Fibroblast of skin of abdomen (primary cell): ENCODE measurements at places on chromosomes 1 and 21.

- DNase-seq = no peak
Observed at GRCh38 chr21:45534636-45535331, 7.5 kb downstream of the SLC19A1 start.

GRCh38 chr1:2300851-2301606 is 72.9 kb downstream of the SKI start:
- peak; percentile 37 for DNase-seq

DNA sequence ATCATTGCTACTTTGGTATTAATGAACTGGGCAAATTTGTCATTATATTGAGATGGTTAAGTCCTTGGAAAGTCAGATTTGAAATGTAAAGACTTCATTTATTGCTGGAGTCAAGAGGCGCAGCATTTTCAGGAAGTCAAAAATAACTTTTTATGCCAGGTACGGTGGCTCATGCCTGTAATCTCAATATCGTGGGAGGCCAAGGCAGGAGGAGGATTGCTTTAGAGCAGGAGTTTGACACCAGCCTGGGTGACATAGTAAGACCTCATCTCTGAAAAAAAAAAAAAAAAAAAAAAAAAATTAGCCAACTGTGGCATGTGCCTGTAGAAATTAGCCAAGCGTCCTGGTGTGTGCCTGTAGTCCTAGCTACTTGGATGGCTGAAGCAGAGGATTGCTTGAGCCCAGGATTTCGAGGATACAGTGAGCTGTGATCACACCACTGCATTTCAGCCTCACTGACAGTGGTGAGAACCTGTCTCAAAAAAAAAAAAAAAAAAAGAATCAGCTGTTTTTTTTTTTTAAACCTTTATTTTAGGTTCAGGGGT is 5.5 kb downstream of the HIPK1 start:
- DNase-seq = no peak

GRCh38 chr1:242224461-242224860 is 225.6 kb upstream of the MAP1LC3C start:
- DNase-seq = no peak

DNA sequence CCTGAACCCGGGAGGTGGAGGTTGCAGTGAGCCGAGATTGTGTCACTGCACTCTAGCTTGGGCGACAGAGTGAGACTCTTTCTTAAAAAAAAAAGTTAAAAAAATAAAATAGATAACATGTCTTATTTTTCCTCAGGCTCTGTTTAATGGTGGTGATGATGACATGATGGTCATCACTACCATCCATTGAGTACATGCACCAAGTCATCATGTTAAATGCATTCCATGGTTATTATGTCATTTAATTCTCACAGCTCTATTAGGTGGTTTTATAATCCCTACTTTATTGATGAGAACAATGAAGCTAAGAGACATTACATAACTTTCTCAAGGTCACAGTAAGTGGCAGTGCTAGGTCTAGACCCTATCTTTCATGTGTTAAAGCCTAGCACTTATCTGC is 34.4 kb upstream of the MAB21L3 start:
- peak; percentile 26 for DNase-seq

- no peak for DNase-seq
Observed at GRCh38 chr1:100778748-100779147, 59.2 kb downstream of the VCAM1 start.

DNA sequence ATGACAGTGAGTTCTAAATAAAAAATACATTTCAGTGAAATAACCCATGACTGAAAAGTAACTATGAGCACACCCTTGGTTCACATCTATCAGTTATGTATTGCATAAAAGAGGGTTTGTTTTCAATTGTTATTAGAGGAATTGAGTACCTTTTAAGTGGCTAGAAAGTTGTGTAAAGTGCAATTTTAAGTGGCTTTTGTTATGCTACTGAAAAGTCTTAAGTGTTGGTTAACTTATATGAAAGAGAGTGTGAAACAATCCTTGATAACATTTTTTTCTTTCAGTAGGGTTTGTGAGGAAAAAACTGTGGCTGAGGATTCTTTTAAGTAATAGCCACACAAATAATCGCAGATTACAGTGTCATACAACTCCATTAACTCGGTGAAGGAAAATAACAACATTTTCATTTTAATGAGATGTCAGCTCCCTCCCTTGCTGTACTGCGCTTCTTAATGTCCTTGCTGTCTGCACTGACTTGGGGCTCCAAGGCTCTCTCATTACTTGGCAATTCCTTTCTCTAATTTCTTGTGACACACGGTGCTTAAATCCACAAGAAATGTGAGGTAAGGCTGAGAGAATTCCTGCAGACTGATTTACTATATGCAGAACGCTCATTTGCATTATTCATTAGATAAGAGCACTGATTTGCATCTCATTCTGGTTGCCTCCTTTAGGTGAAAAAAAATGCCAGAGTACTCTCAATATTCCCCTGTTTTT is 40.6 kb downstream of the NTNG1 start:
- no peak for DNase-seq

- peak; percentile 74 for DNase-seq
Observed at GRCh38 chr1:151251656-151252470, 2.7 kb upstream of the PSMD4 start.

DNA sequence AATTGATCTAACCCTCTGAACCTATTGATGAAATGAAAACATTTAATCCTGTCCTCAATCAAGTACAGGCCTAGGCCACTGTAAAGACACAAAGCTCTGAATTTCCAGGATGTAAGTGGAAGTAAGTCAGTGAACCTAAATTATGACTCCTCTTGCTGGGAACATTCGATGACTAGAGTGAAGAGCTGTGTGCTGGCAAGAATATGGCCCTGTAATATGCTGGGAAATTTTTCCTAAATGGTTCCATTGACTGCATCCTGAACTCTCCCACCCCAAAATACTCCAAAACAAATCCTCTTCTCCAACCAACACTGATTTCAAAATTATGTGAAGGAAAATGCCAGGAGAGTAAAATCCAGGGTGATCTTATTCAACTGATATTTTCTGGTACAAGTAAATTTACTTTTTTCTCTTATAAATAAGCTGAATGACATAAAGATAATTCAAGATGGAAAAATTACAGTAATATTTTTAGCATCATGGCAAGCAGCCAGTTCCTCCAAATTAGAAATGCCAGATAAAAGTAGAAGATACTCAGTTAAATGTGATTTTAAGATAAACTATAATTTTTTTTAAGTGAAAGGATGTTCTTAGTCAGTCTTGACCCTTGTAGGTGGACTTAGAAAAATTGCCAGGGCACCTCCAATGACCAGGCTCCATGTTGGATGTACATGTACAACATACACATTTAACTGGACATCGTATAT is 269.4 kb downstream of the PTGER3 start:
- no peak for DNase-seq

DNA sequence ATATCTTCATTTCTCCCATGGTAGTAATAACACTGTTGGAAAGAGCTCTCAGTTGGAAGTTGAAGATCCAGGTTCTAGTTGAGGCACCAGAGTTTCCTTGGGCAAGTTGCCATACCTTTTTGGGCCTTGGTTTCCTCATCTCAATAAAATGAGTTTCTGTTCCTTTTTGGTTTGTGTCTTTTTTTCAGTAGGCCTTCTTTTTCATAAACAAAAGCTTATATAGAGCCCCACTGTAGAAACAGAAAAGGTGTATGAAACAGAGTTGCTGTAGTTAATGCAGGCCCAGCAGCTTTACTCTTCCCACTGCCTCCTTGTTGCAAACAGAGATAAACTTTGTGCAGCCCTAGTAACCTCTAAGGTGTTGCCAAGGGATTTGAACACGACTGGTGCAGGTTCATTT is 41.7 kb downstream of the WNT4 start:
- no peak for DNase-seq

DNA sequence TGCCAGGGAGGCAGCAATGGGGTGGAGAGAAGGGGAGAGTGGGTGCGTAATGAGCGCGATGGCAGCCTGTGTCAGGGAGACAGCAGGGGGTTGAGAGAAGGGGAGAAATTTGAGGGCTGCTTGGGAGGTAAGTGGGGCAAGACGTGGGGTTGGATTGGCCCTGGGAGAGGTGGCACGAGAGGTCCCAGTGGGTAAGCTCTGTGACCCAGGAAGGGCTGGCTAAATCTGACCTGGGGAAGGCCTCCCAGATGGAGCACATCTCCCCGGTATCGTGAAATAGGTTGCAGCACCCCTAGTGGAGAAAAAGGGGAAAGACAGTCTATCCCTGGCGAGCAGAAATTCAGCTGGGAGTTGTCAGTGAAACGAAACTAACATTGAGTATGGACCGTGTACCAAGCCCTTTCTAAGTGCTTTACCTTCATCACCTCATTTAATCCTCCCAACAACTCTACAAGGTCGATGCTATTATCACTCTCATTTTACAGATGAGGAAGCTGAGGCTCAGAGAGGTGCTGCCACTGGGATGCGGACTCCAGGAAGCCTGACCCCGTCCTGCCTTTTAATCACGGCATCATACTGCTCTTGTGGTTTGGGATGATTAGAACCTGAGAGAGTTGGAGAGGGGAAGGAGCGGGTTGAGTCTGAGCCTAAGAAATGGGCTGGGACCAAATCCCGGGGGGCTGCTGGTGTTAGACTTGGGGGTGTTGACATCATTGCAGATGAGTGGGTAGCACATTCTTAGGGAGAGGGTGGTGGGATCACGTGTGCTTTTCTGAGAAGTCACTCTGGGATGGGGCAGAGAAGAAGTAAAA is 56.6 kb upstream of the RPL11 start:
- DNase-seq = peak; percentile 80

DNA sequence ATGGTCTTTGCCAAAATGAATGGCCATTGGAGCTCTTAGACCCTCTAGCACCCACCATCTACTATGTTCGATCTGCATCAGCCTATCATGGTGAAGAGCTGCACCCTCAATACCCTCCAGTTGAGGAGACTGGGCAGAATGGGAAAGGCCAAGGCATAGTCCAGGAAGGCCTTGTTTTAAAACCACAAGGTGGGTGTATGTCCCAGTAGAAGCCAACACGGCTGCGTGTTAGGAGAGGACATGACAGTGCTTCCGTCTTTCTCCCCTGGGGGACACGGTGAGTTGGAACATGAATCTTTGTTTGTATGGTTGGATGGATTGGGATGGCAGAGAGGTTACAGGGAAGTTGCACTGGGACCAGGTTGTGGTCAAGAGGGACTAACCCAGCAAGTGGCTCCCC is 18.6 kb upstream of the SH3D21 start:
- no peak for DNase-seq

DNA sequence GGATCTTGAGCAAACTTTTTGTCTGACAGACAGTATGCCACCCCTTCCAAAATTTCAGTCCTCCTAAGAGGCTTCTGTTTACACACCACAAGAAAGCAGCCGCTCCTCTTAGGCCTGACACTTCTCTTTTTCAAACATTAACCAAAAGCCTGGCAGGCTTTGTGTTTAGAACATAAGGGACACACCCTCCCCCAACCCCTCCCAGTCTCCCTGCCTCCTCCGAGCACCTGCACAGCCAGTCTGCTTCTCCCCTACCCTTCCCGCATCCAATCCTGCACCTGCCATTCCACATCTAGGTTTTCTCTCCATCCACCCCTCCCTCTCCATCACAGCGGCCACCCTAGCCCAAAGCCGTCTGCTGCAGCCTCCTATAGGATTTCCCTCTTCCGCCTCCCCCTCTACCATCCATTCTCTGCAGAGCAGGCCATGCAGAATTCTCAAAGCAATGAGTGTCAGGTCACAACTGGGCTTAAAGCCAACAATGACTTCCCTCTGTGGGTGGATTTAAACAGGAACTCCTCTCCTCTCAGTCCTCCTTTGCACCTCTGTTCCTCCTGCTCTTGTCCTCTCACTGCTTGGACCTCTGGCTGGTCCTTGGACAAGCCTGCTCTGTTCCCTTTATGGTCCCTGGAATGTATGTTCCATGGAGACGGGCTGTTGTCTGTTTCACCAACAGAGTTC is 478.2 kb downstream of the NPHP4 start:
- no peak for DNase-seq

DNA sequence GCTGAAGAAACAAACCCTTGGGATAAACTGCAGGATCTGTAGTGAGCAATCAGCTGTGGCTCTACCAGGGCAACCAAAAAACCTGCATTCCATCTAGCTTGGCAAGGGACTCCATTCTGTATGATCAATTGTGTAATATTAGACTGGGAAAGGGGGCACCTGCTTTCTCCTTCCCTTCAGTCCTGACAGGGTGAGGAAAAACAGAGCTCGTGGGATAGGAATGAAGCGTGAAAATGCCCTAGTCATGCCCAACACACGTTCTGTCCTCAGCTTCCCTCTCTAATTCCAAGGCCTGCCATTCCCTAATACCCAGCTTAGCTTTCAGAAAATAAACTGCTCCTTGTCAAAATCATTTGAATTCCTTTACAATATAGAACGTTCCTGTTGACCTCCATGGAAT is 442.3 kb downstream of the PLPP3 start:
- peak; percentile 32 for DNase-seq

GRCh38 chr1:5857011-5857410 is 135.2 kb downstream of the NPHP4 start:
- DNase-seq = no peak

DNA sequence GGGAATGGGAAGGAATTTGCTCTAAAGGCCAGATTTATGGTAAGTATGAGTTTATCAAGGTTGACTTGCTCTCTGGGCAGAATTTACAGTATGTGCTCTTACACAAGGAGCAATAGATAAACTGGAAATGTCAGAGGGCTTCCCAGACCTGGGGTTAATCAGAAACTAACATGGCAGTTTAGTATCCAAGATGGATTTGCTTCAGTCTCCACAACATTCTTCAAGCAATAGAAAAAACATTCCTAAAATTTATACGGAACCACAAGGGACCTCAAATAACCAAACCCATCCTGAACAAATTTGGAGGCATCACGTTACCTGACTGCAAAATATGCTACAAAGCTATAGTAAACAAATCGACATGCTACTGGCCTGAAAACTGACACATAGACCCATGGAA is 606.7 kb upstream of the CHRM3 start:
- DNase-seq = peak; percentile 80

- no peak for DNase-seq
Observed at GRCh38 chr1:115041654-115042053, 12.0 kb downstream of the TSHB start.
